ENCODE measurements at places on chromosomes 6 and 20.

- DNase-seq, result no peak
These were observed 108.8 kb upstream of the RAB32 start for GRCh38 chr6:146434732-146435390.

DNA sequence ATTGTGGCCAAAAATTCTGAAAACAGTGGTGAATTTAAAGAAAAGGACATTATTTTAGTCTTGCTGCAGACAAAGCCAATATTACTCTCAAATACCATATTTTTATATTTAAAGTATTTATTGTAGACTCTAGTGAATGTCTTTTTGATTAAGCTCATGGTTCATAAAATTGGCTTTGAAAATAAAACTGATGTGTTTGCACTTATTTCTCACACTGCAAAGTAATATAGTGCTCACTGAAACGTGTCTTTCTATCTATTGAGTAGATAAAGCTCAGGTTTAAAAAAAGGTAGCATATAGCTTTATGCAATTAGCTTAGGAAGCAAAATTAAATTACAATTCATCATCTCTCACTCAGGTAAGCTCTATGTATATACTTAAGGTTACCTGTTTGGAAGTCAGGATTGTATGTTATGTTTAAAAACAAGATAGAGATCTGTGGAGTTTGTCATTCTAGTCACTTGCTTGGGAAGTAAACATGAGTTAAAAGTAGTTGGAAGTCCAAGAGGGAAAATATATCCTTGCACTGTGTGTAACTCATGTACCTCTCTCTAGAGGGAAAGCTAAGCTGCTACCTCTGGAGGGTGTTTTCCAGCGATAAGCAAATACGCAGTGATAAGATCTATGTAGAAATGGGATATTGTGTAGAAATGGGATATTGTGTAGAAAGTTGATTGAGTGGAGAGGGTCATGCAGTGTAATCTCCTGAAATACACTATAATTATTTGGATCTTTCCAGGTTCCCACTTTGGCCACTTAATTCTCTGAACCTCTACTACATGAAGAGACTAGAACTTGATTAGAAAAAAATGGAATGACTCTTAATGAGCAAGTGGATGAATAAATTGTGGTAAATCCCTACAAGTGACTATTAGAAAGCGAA lies 29.9 kb upstream of the SPTLC3 start:
- DNase-seq, result no peak

DNA sequence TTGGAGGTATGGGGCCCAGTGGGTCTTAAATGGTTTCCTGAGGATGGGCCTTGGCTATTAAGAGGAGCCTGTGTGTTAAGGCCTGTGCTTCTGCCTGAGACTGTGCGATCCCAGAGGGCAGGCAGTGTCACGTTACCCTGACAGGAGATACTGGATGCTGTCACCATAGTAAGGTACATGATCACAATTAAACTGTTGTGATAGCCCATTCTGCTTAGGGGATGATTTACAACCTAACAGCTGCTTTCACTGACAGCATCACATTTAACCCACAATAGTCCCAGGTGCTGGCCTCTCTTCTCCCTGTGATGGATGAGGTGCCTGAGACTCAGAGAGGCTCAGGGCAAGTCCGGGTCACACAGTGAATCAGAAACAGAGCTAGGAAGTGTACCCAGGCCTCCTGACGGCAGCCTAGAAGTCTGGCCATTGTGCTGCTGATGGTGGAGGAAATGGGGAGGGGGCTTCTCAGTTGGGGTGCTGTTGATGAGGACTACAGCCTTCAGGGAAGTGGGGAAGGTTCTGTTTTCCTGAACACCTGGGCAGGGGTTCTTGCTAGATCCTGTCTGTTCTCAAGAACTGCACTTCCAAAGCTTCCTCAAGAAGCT lies 97.3 kb downstream of the MDGA1 start:
- DNase-seq, result no peak

GRCh38 chr6:145292066-145292465 lies 443.3 kb downstream of the EPM2A start:
- DNase-seq, result no peak

DNA sequence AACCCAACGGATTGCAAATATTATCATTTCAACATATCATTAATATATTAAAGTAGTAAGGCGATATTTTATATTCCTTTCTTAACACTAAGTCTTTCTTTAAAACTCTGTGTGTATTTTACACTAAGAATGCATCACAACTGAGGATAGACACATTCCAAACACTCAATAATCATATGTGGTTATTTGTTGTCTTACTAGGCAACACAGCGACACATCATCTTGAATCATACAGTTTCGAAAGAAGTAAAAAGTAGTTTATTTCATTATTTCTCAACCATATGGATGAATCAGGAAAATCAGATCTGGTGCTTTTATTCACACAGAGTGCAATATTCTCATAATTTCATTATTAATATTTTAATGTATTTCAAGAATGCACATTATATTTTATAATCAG lies 662.4 kb downstream of the EPHA7 start:
- DNase-seq, result no peak

DNA sequence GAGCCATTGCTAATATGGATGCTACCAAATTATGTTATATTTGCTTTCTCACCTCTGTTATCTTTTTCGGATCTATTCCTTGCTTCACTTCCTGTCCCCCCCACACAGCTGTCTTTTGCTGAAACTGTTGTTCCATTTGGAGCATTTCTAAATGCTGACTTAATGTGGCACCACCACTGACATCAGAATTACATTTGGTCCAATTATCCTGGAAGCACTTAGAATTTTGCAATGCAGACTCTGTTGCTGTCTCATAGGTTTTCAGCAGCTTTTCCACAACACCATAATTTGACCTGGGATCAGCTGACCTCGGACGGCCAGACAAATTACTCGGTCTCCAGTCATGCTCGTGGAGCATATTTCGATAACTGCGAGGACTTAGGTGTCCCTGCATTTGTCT lies 12.8 kb downstream of the KIAA0408 start:
- no peak for DNase-seq

- DNase-seq, result no peak
These were observed 195.2 kb upstream of the PROKR2 start for GRCh38 chr20:5511930-5512329.

GRCh38 chr20:30595698-30596097 lies 661.8 kb upstream of the DEFB115 start:
- no peak for DNase-seq

DNA sequence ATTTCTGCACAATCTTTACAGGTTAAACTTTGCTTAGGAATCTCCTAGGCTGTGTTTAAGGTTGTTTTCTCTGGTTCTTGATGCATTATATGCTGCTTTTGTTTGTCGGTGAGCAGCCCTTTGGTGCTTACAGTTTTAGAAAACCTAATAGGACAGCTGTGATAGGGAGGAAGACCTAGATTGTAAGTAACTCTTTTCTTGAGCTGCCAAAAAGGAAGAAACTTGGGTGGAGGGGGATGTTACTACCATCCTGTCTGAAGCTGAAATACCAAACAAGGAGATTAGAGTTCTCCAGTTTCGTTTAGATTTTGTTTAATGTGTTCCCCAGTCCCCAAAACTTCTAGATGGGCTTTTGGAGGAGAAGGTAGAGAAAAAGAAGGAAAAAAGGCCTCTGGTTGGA lies 72.0 kb downstream of the ANKS1A start:
- DNase-seq, result no peak

DNA sequence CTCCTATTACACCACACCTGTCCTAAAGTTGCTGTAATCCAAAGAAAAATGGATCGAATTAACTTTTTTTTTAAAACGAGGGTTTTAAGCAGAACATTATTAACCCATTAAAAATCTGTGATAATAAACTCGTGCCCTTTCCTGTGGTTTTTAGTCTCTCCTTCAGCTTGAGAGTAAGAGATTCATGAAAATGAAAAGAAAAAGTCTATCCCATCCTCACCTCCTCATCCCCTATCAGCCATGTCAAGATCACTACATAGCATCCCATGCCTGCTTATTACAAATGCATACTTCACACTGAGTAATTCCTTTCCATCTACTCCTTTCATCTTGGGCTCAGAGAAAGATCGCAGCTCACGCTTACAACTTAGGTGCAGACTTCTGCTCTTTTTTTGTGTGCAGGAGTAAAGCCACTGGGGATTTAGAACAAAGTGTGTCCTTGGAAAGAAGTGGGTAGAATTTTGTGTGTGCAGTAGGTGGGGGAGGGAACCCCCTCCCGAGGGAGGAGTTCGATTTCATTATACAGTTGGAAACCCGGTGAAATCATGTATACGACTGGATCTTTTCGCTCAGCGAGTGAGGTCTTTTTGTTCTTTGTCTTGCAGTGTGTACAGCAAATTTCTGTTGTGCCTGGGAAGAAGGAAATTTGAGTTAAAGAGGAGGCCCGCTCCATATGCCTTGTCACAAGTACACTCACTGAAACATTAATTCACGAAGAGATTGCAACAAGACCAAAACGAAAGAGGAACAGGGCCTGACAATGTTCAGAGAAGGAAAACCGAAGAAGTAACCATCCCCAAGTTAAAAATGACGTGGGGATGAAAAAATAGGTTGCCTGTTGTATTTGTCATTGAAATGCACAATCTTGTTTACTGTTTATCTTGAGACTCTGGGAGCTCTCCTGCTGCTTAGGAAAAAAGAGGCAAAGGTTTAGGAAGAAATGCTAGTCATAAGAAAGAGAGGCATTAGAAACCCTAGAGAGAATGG lies 146.5 kb upstream of the ZNF217 start:
- no peak for DNase-seq

DNA sequence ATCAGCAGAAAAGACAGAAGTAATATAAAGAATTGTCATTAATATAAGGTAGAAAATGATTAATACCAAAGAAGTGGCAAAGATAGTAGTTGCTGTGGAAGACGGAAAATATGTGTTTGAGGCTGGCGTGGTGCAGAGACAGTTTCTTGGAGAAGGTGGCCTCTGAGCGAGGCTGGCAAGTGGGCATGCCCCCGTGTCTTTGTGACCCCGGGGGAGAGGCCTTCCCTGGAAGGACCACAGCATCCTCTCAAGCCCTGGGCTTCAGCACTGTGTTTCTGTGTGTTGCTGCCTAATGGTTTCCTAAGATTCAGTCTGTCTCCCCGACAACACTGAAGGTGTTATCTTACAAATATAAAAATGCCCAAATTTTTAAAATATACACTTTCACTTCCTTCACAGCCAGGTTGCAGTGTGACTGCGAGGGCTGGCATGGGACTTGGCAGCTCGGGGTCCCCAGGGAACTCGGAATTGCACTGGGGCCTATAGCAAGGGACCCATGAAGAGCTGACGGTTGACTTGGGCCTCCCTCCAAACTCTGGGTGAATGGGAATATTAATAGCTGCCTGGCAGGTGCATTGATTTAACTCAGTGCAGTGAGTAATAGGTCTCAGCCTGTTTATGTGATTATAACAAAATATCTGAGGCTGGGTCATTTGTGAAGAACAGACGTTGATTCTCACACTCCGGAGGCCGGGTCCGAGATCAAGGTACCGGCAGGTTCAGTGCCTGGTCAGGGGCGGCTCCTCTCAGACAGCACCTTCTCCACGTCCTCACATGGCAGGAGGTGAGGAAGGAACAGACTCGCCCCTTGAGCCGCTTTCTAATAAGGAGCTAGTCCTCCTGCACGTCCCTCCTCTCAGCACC lies 47.4 kb upstream of the AFDN start:
- DNase-seq, result no peak

DNA sequence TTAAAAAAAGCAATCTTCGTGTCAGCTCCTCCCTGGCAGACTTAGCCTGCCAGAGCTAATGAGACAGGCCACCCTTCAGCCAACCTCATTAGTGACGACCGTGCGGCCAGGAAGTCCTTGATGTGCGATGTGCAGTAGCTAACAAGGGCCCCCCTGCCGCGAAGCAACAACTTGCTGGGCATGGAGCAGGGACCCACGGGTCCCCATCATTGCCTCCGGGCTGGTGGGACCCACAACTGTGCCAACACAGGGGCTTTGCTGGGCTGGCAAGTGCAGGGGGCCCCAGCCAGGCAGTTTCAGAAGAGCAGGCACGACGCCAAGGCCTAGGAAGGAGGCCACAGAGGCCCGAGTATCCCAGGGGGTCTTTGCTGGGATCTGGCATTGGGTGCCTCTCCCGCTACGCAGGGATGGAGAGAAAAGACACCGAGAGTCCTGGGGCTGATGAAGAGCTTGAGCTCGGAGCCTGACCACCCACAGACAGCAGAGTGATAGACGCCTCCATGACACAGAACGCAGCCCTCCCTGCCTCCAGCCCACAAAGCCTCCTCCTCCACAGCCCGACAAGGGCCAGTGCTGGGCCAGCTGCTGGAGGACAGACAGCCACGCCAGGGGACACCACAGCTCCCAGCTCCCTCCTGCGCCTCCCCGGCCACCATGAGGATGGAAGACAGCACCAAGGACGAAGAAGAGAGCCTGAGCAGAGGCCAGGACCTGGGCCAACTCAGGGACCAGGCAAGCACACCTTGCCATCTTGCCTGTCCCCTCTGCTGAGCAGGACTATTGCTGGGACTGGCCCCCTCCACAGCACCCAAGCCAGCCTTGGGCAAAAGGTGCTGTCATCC lies 96.6 kb downstream of the YTHDF1 start:
- no peak for DNase-seq

GRCh38 chr6:49430187-49430586 lies 32.9 kb downstream of the MMUT start:
- DNase-seq, result no peak

GRCh38 chr20:39795401-39796272 lies 833.5 kb downstream of the DHX35 start:
- DNase-seq, result no peak

DNA sequence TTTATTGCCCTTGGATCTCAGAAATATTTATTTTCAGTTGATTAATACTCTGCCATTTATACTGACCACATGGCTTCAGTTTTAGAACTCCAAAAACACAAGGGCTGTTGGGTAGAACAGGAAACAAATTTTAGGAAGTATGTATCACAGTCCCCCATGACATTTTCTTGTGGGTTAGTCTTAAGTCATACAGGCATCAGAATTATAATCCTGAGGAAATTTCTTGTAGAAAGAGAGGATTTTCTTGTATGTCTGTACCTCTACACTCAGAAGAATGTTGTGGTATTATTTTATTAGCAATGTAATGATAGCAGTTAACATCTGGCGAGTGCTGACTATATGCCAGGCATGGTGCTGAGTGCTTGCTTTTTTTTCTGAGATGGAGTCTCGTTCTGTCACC lies 302.9 kb downstream of the CLIC5 start:
- DNase-seq, result no peak

DNA sequence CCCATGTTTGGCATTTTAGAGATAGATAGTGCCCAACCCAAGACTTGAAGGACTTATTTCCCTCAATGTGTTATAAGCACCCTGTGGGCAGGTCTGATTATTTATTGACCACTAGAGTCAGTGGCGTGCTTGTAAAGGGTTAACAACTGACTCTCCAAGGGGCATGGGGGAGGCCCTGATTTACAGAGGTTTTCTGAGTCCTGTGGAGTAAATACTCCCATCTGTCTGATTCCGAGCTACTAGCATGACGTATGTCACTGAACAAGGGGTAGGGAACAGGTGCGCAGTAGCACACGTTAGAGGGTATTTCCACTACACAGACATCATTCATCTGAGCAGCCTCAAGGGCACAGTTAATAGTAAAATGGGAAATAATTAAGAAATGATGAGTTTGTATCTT lies 17.4 kb upstream of the TRAM2 start:
- no peak for DNase-seq

DNA sequence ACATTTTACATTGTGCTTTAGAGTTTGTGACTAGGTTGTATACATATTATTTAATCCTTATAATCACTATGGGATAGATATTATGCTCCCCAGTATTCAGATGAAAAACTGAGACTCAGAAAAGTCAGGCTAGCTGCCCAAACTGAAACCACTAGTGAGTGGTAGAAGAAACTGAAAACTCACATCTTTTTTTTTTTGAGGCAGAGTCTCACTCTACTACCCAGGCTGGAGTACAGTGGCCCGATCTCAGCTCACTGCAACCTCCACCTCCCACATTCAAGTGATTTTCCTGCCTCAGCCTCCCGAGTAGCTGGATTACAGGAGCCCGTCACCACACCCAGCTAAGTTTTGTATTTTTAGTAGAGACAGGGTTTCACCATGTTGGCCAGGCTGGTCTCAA lies 22.2 kb downstream of the RNF24 start:
- no peak for DNase-seq

Measured in stimulated activated CD8-positive, alpha-beta memory T cell treated with anti-CD3 and anti-CD28 coated beads, Interleukin-7, amount 100 ng/mL, for 4 hours (primary cell).